ENCODE measurements at places on chromosomes 12 and 14.

DNA sequence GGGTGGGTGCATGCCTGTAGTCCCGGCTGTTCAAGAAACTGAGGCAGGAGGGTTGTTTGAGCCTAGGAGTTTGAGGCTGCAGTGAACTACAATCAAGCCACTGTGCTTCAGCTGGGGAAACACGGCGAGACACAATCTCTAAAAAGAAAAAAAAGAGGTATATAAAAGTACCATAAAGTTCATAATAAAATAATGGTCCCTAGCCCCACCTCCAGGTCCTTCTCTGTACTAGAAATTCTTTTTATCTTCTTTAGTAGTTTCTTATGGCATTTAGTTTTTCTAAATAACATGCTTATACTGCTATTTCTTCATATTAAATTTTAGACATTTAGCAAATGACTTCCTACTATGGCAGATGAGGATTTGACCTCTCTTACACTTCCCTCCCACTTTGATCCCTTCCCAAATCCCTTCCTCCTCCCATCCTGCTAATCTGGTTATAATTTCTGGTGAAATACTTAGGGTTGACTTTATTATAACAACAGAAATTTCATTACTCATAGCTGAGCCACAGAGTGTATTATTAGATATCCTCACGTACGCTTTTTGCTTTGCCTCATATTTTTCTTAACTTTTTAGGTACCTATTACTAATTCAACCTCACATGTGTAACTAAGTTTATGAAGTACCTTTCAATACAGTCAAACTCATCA is 94.7 kb downstream of the SLC41A2 start:
- no peak for DNase-seq

DNA sequence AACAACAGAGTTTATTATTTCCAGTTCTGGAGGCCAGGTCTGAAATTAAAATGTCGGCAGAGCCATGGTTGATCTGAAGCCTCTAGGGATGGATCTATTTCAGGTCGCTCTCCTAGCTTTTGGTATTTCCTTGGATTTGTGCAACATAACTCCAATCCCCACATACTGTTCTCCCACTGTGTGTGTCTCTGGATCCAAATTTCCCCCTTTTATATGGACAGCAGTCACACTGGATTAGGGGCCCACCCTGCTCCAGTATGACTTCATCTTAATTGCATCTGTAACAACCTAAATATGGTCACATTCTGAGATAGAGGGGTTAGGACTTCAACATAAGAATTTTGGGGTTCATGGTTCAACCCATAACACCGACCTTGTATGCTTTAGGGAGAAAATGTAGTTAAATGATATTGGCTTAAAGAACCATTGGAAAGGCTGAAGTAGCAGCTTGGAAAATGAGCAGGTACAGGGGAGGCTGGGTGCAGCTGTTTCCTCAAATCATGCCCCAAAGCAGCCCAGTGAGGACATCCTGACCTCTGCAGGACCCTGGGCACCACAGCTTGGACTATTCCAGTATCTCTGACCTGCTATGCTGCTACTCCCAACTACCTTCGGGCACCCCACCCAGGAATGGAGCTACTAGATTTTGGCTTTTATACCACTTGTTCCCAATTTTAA is 13.9 kb upstream of the MDM2 start:
- no peak for DNase-seq

- no peak for DNase-seq
Observed at GRCh38 chr12:56758728-56759262, 4.3 kb upstream of the HSD17B6 start.

GRCh38 chr12:76777765-76778216 is 13.9 kb downstream of the ZDHHC17 start:
- DNase-seq, result no peak

GRCh38 chr14:32991691-32992090 is 53.0 kb downstream of the NPAS3 start:
- no peak for DNase-seq

- DNase-seq, result no peak
Observed at GRCh38 chr14:64698903-64699302, 5.3 kb upstream of the PLEKHG3 start.

- no peak for DNase-seq
Observed at GRCh38 chr12:120169946-120170345, 24.6 kb downstream of the GCN1 start.

- no peak for DNase-seq
Observed at GRCh38 chr12:45464699-45465098, 248.8 kb downstream of the ANO6 start.

DNA sequence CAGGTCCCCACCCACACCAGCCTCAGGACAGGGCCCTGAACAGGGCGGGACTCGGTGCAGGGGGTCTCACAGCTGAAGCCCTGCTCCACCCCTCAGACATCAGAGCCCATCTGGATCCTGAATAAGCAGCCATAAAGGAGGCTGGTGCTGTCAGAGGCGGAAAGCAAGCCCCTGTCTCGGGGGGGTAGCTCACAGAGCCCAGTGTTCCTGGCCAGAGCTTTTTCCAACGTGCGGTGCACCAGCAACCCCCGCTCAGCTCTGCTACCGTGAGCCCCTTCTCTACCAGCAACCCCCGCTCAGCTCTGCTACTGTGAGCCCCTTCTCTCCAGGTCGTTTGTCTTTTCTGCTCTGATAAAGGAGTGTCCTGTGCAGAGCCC is 136.5 kb upstream of the SFSWAP start:
- no peak for DNase-seq

GRCh38 chr12:49428793-49429192 is 61.5 kb downstream of the SPATS2 start:
- no peak for DNase-seq

- DNase-seq, result no peak
Observed at GRCh38 chr12:75455839-75456238, 24.7 kb upstream of the GLIPR1 start.

GRCh38 chr12:49089821-49090773 is 4.5 kb downstream of the DHH start:
- DNase-seq, result no peak

GRCh38 chr14:100159094-100159864 is at the start of gene DEGS2:
Gene DEGS2 (minus strand): TSS chr14:100159645. CDS start chr14:100159587, 58 bp downstream.
- no peak for DNase-seq

- DNase-seq, result no peak
Observed at GRCh38 chr14:54649056-54649455, 82.1 kb downstream of the SAMD4A start.

DNA sequence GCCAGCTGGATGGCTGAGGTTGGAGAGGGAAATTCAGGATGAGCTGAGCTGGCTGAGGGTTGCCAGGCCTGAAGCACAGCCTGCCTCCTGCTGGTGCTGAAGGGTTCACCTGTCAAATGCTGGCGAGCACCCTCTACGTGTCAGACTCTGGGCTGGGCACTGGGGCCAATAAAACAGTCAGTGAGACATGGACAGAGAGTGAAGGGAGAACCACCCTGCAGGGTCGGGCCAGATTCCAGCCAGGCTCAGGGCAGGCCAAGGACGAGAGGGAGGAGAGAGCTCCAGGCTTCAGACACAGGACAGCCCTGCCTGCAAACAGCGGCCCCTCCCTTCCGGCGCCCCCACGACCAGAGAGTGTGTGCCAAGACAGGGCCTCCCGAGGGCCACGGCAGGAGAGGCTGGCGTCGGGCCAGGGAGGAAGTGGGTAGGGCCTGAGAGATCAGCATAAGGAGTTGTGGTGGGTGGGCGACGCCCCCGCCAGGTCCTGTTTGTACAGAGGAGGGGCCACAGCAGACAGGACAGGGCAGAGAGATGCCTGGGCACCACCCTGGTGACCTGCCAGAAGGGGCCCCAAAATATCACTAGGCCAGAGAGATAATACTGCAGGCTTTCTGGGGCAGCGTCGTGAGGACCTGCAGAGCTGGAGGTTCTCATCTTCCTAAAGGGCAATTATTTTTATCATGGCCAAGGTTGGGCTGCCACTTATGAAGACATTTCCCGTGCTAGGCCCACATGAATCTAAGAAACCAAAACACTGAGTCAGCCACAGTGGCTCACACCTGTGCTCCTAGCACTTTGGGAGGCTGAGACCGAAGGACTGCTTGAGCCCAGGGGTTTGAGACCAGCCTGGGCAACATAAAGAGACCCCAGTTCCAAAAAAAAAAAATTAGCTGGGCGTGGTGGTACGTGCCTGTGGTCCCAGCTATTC is 73.1 kb upstream of the GPR68 start:
- peak; percentile 96 for DNase-seq

DNA sequence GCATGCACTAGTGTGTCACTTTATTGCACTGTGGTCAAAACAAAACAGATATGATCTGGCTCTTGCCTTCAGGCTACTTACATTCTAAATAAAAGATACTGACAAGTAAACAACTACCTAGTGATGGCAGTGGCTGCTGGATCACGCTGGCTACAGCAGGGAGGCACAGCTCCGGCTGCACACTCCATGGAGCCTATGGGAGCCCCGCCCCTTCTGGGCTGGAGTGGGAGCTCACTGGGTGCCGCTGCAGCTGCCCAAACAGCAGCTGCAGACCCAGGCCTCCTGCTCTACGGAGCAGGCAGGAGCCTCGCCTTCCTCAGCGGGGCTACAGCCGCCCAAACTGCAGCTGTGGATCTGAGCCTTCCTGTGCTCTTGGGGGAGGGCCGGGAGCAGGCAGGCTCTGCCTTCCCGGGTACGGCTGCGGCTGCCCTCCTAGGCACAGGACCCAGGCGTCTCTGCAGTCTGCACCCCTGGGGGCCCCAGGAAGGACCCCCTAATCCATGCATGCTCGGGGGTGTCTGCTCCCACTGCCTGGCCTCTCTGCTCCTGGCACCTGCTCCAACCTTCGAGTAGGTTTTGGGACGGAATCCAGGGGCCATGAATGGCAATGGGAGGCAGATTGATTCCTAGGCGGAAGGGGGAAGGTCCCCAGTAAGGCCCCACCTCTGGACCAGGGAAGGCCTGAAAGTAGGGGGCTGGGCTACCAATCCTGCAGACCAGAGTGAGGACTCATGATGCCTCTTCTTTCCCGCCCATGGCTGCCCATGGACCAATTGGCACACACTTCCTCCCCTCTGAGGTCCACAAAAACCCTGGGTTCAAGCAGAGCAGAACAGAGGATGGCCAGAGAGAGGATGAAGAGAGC is 253.1 kb downstream of the ANO6 start:
- DNase-seq, result no peak

DNA sequence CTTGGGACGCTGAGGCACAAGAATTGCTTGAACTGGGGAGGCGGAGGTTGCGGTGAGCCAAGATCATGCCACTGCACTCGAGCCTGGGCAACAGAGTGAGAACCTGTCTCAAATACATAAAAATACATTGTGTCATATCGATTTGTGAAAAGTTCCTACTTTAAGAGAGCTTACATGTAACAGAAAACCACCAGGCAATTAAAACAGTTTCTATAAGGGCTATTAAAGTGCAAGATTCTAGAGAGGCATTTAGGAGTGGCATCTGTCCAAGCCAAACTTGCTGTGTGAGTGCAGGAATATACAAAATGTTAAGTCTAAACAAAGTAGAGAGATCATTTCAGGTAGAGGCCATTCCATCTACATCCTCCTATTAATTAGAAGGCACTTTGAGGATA is 1.7 kb upstream of the NEK9 start:
- no peak for DNase-seq

DNA sequence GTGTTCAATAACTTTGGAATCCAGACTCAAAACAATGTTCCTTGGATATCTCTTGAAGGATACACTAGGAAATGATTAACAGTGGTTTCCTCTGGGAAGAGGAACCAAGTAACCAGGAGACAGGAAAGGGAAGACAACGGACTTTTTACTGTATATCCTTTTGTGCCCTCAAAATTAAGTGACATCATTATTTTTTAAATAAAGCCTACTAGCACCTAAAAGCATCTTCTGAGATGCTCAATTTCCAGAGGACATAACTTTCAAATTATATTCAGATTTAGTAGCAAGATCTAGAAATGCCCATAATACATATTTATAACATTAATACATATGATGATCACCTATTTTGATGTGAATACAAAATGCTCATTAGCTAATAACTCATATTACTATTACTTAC is 6.5 kb downstream of the HECTD1 start:
- no peak for DNase-seq

DNA sequence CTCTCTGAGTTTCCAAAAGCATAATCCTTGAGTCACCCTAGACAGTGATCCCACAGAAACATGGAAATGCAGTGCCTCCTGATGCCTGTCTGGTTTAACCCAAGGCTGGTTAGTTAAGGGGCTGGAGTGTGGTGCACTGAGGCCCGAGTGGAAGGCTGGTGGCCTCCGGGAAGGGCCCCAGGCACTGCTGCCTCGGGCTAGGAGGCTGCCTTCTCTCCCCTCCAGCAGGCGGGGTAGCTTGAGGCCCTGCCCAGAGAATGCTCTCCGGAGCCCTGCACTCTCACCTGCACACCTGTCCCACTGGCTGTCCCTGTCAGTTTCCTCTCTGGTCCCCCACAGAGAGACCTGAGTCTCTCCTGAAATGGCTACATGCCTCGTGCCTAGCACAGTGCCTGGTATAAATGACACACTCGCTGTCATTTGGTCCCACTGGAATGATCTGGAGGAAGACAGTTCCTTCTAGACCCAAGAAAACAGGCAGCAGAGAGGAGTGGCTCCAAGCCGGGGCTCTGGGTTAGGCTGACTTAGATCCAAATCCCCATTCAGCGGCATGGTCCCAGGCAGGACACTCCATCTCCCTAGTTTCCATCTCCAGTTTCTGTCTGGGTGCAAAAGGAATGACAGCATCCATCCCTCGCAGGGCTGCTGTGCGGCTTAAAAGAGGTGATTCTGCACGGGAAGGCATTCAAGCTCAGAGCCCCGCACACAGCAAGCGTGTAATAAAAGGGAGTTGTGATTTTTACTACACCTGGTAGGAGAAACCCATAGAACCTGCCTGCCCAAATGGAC is 54.0 kb downstream of the RBM19 start:
- DNase-seq, result no peak

DNA sequence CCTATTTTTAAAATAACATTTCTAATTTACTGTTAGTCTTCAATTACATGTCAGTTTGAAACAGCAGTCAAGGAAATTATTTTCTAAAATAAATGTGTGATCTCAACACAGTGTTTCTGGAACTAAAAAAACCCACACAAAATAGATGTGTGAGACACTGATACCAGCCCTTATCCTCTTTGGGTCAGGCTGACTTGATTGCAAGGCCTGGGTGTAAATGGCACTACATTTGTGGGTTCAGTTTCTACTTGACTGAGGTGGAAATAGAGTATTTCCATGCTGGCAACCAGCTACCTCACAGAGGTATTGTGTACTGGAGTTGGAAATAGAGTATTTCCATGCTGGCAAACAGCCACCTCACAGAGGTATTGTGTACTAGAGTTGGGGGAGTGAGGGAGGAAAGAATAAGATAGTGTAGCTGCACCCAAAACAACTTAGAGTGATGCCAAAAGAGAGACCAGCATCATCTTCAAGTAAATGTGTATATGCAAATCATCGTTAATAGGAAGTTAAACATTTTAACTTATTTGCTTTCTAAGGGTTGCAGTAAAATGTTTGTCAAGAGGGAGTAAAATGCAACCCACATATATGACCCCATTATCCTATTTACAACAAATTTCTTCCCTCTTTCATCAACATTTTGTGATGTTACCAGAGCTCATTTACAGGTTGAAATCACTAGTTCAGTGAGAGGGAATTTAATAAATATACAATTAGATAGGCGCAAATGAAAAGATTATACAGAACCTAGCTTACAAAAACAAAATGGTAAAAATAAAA is 10.7 kb upstream of the LYZ start:
- no peak for DNase-seq
